ENCODE measurements at places on chromosomes 5 and 9.

- no peak for DNase-seq
These were observed 67.7 kb upstream of the ST8SIA4 start for GRCh38 chr5:100970646-100971255.

GRCh38 chr5:150013931-150014330, 13.4 kb downstream of the HMGXB3 start:
- no peak for DNase-seq

DNA sequence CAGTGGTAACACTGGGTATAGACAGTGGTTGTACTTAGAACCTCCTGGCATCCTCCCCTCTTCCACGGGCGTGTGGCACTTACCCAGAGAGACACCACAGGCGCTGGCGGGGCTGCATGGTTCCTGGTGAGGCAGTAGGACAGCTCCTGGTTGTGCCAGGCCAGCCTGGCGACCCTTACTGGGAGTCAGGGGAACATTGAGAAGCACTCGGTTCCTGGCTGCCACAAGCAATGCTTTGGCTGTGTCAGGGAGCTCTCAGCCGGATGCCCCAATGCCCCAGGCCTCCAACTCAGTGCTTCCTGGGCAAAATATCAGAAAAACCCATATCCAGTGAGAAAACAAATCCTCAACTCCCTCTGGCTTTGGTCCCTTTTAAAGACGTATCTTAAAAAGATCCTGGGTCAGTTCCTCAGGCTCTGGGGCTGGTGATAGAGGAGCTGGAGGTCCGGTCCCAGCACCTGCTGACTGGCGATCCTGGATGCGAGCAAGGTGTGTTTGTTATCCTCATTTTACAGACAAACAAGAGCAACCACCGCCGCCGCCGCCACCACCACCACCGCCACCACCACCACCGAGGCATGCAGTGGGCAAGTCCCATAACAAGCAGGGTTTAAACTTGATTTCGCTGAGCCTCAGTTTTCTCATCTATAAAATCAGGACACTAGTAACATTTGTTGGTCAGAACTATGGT, 4.2 kb downstream of the NKX2-5 start:
- no peak for DNase-seq

- no peak for DNase-seq
These were observed 37.9 kb downstream of the PLEKHG4B start for GRCh38 chr5:129820-130219.

Data from WTC11 (cell line).